Stimulated activated CD4-positive, alpha-beta T cell treated with anti-CD3 and anti-CD28 coated beads, Interleukin-2, amount 100 ng/mL, for 24 hours (primary cell): ENCODE measurements at places on chromosomes 11 and 22.

DNA sequence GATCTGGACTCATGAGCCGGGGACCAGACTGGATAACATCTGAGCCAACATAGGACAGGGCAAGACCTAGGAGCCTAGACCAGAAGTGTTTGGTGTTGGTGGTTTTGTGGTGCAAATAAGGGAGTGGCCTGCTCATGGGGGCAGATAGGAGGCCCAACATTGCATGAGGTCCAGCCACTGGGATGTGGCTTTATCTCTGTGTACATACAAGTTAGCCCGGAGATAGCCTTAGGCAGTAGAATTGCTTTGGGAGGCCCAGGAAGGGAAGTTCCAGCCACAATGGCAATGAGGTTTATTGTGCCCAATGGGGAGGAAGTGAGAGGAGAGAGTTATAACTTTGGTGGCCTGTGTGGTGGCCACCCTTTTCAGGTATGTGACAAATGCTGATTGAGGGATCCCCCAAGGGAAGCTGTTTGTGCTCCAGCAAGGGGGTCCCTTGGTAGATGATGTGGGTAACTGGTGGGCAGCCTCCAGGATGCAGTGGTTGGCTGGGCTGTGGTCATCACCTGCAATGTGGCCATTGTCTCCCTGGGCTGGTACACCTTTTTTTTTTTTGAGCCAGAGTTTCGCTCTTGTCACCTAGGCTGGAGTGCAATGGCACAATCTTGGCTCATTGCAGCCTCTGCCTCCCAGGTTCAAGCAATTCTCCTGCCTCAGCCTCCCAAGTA, 6.4 kb downstream of the LMO2 start:
- no peak for DNase-seq

DNA sequence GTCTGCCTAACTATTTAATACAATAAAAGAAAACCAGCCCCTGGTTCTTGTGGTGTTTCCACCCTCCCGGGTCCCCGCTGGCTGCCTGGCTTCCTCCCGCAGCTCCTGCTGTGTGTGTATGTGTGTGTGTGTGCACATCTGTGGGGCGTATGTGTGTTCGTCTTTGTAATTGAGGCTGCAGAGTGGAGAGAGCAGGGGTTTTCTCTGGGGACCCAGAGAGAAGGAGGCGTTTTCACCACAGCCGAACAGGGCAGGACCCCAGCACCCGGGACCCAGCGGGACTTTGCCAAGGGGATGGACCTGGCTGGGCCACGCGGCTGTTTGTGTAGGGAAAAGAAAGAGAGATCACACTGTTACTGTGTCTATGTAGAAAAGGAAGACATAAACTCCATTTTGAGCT, 42.7 kb downstream of the IGLL1 start:
- no peak for DNase-seq

DNA sequence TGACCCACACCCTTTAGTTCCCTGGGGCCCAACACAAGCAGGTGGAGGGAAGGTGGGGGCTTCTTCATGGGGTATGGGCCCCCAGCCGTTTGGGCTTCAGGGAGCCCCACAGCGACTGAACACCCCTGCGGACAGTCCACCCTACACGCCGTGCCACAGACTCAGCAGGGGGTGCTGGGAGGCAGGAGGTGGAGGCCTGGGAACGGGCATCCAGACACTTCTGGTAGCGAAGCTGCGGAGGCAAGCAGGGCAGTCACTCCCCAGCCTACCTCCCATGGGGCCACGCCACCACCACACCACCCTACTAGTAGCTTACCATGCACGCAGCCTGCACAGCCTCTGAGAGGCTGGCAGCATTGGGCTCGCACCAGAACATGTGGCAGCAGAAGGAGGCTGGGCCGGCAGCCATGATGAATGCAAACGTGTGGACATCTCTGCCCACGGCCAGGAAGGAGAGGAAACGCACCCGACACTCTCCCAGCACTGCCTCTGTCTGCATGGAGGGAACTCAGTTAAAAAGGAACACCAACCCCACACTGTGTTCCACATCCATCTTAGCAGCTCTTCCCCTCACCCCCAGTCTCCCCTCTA, 5.3 kb downstream of the SMPD1 start:
- no peak for DNase-seq

DNA sequence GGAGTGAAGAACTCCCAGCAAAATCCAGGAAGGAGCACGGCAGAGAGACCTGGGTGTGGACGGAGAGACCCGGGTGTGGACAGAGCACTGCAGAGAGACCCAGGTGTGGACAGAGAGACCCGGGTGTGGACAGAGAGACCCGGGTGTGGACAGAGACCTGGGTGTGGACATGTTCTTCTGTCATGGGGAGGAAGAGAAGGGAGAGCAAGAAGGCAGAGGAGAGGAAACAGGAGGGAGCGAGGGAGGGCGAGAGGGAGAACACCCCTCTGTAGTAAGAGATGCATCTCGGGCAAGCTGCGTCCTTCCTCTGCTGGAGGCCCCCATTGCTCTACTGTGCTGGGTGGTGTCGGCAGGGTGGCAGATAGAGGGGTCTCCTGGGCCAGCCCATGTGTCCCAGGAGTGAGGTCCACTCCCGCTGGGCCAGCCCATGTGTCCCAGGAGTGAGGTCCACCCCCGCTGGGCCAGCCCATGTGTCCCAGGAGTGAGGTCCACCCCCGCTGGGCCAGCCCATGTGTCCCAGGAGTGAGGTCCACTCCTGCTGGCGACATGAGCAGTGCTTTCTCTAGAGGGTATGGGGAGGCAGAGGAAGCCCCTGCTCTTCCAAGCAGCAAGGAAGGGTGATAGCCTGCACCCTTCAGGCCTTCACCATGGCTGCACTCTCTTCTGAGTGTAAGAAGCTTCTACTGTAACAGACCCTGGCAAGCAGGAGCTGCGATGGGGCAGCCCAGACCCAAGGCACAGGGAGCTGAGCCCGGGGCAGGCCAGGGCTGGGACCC, 934.2 kb downstream of the BRD1 start:
- no peak for DNase-seq

GRCh38 chr22:43212434-43212952, 25.6 kb upstream of the TTLL12 start:
- DNase-seq, result no peak

GRCh38 chr11:46987183-46987582, 50.6 kb downstream of the CSTPP1 start:
- no peak for DNase-seq

DNA sequence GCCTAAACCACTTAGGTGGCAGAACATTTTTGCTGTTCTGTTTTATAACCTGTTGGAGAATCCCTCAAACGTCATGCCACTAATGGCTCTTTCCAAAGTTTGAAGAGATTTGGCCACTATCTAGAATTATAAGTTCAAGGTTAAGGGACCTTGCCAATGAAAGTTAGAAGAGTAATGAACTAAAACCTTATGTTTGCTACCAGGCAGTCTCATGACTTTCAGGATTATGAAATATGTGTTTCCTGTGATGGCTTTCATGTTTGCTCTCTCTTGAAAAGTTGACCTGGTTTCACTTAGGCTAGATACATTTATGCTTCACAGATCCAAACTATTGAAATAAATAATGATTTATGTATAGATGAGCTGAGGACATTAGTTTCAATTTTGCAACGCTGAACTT, 340.0 kb downstream of the LRRC4C start:
- DNase-seq, result no peak

DNA sequence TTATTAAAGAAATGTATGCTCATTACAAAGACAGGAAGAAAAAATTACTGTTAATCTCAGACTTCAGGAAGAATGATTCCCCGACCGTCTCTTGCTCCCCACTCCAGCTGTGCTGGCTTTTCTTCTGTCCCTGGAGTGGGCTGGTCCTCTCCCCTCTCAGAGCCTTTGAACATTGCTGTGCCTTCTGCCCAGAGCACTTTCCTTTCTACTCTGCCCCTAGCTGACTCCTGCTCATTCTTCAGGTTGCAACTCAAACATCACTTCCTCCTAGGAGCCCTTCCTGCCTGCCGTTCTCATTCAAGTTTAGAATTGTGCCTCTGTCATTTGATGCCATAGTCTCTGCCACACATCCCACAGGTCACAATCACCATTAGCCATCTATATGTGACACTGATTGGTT, 329.5 kb downstream of the MIAT start:
- no peak for DNase-seq

DNA sequence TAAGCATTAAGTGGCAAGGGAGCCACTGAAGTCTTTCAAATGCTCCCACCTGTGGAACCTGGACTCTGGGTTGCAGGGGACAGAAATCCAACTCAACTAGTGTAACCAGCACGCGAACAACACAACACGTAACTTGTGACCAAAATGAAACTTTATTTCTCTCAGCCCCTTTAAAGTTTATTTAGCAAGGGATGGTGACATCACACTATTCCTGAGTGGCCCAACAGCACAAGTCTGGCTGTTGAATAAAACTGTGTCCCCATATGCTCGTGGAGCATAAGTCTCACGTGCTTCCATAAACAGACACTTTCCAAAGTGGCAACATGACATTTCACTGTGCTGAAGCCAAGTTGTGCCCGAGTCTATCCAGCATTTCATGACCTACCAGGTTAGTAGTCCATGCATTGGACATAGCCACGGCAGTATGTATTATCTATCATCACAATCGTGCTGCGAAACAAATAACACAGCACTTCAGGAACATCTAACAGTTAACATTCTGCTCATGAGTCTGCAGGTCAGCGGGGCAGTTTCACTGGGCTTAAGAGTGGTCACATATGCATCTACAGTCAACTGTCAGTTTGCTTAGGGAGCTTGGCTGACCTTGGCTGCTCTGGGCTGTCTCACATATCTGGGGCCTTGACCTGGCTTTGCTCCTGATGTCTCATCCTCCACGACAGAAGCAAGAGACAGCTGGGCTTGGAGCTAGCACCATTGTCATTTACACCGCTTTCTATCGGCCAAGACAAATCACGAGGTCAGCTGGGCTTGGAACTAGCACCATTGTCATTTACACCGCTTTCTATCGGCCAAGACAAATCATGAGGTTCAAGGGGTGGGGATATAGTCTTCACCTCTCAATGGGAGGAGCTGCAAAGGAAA, 35.0 kb upstream of the LMO2 start:
- no peak for DNase-seq

- DNase-seq, result no peak
These were observed 13.8 kb upstream of the IFITM3 start for GRCh38 chr11:334264-334994.

- DNase-seq, result no peak
These were observed 1125.4 kb downstream of the DLG2 start for GRCh38 chr11:84501750-84502149.

DNA sequence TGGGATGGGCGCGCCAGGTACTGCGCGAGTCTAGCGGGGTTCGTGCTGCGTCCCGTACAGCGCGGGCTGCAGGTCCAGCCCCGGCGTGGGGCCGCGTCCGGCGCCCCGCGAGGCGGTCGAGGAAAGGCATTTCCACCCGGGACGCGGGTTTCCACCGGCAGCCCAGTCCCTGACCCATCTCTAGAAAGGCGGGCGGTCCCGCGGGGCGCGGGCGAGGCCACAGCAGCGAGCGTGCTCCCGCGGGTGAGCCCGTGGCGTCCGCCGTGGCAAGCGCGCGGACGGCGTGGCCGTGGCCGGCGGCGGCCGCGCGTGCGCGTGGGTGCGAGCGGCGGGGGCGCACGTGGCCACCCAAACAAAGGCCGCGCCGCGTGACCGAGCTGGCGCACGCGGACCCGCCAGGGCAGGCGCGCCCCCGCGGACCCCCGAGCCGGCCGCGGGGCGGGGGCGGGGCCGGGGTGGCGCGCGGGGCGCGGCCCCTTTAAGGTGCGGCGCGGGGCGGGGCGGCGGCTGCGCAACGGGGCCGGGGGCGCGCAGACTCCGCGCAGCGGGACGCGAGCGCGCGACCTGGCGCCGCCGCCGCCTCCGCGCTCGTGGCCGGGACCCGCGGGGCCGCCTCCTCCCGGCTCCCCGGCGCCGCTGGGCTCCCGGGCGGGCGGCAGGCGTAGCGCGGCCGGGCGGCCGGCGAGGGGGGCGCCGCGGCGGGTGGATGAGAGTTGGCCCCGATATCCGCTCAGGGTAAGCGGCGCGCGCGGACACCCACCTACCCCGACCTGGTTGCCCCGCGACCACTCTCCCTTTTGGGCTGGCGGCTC, 39.3 kb upstream of the CELSR1 start:
- DNase-seq, result peak; percentile 64

- DNase-seq, result no peak
These were observed 296.6 kb downstream of the LUZP2 start for GRCh38 chr11:24793479-24793878.

GRCh38 chr22:23287136-23288095, 107.1 kb downstream of the BCR start:
- DNase-seq, result no peak

DNA sequence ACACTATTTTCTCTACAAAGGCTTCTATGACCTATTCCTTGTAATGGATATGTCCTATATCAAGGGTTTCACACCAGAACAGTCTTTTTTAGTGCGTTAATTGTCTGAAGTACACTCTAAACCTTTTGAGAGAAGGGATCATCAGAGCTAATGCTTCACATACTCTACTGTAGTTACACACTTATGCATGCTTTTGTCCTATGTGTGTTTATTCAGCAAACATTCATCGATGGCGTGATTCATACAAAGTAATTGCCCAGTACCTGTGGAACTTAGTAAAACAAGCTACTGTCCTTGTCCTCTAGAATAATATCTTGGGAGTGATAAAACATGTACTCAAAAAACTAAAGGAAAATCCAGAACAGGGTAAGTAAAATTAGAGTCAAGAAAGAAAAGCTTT, 139.2 kb downstream of the GUCY1A2 start:
- no peak for DNase-seq

DNA sequence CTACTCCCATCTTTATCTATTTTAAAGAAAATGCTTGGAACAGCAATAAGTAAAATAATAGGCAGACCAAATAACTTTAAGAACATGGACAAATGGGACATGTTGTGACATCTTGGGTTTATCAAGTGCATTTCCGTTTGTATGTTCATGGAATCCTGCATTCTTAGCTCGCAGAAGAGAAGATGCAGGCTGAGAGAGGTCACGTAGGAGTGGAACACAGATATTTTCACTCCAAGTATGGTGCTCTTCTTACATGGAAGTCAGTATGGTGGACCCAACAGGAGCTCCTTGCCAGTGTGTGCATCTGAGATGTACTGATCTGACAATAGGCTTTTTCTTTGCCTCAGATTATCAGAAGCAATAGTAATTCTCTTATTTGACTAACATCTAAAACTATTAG, 1.7 kb downstream of the E2F8 start:
- no peak for DNase-seq

DNA sequence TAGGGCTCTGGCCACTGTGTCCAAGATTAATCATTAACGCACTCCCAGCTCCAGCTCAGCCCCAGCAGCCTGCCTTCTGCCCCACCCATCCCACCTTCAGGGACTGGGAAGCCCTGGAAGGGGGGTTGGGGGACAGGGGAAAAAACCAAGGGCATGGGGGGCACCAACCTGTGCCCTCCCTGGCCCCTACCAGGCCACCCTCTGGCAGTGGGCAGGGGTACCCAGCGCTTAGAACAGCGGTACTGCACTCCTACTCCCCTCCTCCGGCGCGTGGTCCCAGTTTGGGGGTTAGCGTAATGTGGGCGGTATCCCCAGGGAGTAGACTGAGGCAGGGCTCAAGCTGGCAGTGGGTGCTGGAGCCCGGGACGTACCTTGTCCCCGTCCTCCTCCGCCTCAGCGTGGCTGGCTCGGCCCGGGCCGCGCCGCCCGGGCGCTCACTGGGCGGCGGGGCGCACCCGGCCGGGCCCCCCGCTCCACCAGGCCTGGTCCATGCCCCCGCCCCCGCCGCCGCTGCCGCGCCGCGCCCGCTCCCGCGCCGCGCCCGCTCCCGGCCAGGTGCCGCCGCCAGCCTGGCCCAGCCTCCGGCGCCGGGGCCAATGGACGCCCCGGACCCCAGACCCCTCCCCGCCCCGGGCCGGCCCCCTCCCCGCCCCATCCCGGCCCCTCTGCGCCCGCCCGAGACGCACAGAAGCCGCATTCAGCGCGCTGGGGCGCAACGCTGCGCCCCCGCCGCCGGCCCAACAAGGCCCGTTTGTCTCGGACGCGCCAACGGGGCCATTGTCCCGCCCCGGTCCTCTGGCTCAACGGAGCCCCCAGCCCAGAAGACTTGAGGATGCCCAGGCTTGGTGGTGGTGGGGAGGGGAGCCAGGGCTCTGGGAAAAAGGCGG, at the start of gene GAL3ST1:
GAL3ST1 (minus strand) TSS at position 571 of the 887 bp plus-strand sequence. CDS start 17,273 bp downstream, outside the sequence.
- DNase-seq, result no peak
